Hypothalamus (tissue), 51 donors: ENCODE measurements at places on chromosomes 12 and 14.
A peak's percentile ranks its signal among the peaks of the same experiment; 100 is the strongest.

GRCh38 chr12:42119085-42119633, 25.5 kb downstream of the GXYLT1 start:
- DNase-seq, result no peak

GRCh38 chr12:67504026-67504425, 144.5 kb upstream of the DYRK2 start:
- DNase-seq, result no peak

DNA sequence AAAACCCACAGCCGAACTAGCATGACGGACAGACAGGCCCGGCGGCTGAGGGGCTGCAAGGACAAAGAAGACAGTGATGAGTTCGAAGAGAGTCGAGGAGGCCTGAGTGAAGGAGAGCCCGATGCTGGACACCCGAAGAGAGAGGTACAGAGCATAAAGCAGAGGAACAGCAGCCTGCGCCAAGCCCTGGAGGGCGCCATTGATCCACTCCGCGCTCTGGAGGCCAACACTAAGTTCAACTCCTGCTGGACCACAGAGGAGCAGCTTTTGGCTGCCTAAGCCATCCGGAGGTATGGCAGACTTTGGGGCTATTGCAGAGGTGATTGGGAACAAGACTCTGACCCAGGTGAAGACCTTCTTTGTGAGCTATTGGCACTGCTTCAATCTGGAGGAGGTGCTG, 7.8 kb upstream of the PLXNC1 start:
- no peak for DNase-seq

DNA sequence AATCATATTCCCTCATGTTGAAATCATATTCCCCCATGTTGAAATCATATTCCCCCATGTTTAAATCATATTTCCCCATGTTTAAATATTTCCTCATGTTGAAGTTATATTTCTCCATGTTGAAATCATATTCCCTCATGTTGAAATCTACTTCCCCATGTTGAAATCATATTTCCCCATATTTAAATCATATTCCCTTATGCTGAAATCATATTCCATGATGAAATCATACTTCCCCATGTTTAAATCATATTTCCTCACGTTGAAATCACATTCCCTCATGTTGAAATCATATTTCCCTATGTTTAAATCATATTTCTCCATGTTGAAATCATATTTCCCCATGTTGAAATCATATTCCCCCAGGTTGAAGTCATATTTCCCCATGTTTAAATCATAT, 34.6 kb upstream of the ADGRD1 start:
- DNase-seq, result no peak

GRCh38 chr12:15540005-15540404, 217.7 kb downstream of the PTPRO start:
- DNase-seq, result no peak

GRCh38 chr12:124586756-124587155, 19.3 kb upstream of the NCOR2 start:
- DNase-seq, result no peak

DNA sequence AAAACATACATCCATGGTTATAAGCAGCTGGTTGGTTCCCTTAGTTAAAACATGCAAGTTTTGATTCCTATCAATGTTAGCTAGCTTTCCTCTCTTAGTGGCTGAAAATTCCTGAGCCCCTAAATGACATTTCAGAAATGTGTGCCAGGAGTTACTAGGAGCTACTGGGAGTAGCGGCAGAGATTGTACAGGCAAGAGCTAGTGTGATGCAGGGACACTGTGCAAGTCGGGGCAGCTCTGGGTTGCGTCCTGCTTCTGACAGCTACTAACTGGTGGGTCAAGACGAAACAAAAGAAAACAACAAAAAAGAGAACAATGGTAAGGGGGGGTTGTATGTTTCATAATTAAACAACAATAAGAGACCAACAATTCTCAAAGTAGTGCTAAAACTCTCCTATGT, 35.4 kb downstream of the LRIG3 start:
- DNase-seq, result no peak

DNA sequence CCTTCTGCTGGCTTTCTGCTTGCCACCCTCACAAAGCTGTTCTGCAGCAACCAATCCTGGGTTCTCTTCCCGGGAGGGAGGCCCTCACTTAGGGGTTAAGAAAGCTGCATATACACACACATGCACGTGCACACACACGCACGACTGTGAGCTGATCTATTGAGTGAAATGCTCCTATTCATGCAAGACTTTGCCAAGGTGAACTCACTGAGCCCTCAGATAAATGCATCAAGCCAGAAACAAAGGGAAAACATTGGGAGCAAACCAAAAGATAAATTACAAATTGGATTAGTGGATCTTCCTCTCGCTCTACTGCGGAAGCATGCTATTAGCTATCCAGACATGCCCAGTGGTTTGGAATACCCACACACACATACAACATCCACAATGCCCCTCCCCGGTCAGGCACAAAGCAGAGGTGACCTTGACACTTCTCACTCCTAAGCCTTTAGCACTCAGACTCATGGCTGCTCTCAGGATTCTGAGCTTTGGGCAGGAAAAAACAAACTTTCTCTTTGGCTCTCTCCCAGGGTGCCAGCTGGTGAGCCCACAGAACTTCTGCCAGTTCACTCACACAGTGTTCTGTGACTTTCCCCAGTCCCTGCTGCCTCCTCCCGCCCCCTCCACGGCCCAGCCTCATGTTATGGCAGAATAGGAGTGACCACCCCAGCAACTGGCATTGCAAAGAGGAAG, 320.0 kb downstream of the DPF3 start:
- DNase-seq, result no peak

GRCh38 chr12:62438098-62438692, 28.4 kb upstream of the MON2 start:
- no peak for DNase-seq

DNA sequence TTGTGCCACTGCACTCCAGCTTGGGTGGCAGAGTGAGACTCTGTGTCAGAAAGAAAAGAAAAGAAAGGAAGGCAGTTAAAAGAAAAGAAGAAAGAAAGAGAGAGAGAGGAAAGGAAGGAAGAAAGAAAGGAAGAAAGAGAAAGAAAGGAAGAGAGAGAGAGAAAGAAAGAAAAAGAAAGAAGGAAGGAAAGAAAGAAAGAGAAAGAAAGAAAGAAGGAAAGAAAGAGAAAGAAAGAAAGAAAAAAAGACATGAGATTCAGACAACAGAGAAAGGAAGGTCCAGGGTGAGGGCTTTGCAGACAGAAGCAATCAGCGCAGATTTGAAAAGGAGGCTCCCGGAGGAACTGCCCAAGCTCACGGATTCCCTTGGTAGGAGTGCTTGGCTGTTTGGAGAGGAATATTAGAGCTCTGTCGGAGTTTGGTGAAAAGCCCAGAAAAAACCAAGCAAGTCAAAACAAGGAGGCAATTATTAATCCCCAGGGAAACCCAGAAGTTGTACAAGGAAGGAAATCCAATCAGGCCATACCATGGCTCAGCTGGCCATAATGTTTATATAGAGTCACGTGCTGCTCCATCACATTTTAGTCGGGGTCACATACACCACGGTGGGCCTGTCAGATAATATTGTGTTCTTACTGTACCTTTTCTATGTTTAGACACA, 11.6 kb upstream of the CCDC85C start:
- no peak for DNase-seq

DNA sequence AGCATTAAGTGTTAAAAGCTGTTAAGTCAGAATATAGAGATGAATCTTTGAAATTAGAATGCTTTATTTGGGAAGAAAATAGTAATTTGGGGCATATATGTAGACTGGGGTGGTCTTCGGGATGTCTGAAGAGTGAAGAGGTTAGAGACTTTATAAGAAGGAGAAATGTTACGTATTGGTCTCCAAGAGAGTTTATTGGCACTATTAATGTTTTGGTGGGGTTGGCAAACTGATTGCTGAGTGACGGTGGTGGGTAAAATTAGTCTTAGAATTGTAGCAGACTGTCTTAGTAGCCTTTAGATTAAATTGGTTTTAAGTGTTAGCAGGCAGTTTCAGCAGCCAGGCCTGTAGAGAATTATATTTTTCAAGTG, 4.9 kb upstream of the ATP23 start:
- DNase-seq, result no peak

- DNase-seq, result no peak
Observed at GRCh38 chr12:39227218-39227617, 215.7 kb downstream of the KIF21A start.

GRCh38 chr12:49798248-49798647, 30.0 kb downstream of the NCKAP5L start:
- no peak for DNase-seq

GRCh38 chr14:89983375-89983774, 27.6 kb downstream of the TDP1 start:
- no peak for DNase-seq

DNA sequence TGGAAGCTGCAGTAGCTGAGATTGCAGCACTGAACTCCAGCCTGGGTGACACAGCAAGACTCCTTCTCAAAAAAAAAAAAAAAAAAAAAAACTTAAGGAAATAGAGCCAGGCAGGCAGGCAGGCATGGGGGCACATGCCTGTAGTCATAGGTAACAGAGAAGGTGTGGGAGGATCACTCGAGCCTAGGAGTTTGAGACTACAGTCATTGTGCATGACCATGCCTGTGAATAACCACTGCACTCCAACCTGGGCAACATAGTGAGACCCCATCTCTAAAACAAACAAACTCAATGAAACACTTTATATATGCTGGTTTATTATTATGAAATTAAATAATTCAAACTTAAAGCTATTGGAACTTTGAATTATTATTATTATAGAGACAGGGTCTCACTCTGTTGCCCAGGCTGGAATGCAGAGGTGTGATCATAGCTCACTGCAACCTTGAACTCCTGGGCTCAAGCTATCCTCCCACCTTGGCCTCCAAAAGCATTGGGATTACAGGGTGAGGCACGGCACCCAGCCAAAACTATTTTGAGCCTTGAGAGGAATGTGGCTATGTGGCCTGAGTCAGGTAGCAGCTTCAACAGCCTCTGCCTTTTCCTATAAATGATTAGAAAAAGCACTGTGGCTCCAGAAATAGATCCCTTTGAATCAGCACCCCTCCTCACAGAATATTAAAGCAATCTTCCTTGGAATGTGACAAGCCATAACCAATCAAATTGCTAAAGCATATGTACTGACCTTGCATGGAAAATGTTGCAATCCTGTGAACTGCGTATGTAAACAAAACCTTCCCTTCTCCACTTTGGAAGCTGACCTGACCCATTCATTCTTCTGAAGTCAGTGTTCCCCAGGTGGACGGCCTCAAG, 34.7 kb upstream of the YY1 start:
- no peak for DNase-seq

GRCh38 chr14:36585100-36585499, 2.7 kb upstream of the NKX2-8 start:
- DNase-seq, result no peak

DNA sequence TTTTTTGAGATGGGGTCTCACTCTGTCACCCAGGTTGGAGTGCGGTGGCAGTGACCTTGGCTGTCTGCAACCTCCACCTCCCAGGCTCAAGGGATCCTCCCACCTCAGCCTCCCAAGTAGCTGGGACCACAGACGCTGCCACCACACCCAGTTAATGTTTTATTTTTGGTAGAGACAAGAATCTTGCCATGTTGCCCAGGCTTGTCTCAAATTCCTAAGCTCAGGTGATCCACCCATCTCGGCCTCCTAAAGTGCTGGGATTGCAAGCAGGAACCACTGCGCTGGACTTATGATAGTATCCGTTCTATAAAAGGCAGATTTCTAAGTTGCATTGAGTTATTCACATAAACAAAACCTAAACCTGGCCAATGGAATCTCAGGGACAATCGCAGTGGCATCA, 321.1 kb upstream of the PRICKLE1 start:
- DNase-seq, result no peak

DNA sequence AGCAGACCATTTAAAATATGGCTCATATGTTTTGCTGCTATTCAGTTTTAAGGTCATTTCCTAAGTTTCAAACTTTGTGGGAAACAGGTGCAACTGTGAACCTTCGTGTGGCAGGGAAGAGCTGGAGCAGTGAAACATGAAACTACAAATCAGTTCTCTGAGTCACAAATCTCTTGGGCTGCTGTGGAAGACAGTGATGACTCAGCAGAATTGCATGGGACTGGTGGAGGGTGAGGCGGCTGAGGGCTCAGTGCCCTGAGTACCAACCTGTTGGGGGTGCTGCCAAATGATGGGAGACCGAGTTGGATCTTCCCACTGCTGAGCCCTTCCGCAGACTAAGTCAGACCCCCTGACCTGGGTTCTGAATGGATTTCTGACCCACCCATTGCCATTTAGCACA, 8.4 kb upstream of the CALM1 start:
- no peak for DNase-seq

DNA sequence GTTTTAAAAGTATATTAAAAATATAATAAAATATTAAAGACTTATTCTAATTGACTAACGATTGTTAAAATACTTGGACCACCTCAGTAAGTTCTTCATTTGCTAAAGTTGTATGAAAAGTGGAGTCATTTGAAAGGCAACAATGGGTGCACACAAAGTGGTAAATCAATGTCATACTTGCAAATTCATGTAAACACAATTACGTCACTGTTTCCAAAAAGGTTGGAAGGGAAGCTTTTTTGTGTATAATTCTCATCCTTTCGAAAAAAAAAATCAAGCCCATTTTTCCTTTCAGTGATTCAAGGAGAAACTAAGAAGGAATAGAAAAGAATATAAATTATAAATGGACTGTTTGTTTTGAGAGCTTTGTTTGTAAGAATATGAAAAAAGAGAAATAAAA, 166.2 kb downstream of the PIK3C2G start:
- no peak for DNase-seq

DNA sequence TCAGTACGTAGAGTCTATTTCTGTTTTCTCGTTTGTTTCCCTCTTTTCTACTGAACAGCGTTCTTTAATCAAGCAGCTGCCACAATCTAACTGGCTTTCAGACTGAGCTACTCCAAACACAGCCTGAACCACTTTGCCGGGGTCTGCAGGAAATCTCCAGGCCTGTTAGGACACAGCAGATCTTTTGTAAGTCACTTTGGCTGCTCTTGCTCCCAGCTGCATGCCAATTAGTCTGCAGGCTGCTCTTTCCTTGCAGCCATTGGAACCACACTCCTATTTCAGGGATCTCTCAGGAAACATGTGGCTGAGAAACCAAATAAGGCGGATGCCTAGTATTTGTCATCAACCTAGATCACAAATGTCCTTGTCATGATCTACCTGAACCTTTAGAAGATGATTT, 73.6 kb downstream of the TMTC1 start:
- DNase-seq, result peak; percentile 45

- DNase-seq, result no peak
Observed at GRCh38 chr12:67957383-67957782, 31.9 kb upstream of the IFNG-AS1 start.

DNA sequence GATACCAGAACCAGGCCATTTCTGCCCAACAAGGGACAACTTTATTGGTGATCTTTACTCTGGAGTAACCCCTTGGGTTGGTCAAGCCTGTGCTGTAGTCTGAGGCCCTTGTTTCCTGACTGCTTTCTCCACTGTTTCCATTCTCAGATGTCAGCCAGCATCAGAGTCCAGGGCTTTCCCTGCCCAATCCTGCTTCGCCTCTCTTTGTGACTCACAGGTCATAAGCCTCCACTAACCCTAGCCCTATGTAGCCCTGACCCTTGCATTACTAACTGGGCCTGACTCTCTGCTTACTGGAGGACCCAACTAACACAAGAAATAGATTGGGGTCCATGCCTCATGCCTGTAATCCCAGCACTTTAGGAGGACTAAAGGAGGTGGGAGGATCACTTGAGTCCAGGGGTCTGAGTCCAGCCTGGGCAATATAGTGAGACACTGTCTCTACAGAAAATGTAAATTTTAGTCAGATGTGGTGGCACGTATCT, 8.6 kb upstream of the SNRNP35 start:
- no peak for DNase-seq
